ENCODE measurements at places on chromosomes 1 and 21.

DNA sequence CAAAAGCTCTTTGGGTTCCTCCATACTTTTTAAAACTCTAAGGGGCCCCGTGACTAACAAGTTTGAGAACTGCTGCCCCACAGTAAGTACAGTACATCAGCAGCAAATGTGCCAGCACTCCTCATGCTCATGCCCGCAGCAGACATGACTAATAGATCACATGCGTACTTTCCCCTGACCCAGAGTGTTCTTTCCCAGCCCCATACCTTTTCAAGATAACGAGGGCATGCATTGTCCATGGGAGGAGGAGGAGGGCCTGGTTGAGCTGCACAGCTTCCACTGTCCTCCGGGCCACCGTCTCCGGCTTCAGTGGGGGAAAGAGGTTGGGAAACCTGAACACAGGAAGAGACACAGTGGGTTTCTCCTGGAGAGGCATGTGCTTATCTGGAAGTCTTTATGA lies 45.5 kb downstream of the DHRS3 start:
- no peak for DNase-seq

- DNase-seq = peak; percentile 61
These were observed 2.2 kb upstream of the TESK2 start for GRCh38 chr1:45493116-45493697.

DNA sequence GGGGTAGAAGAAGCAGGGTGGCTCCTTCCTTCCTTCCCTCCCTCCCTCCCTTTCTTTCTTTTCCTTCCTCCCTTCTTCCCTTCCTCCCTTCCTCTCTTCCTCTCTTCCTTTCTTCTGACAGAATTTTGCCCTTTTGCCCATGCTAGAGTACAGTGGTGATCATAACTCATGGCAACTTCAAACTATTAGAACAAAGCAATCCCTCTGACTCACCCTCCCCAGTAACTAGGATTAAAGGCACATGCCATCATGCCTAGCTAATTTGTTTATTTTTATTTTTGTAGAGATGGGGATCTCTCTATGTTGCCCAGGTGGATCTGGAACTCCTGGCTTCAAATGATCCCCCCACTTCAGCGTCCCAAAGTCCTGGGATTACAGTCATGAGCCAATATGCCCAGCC lies 10.0 kb upstream of the RPE65 start:
- DNase-seq = no peak

- no peak for DNase-seq
These were observed 81.1 kb upstream of the GREM2 start for GRCh38 chr1:240693036-240693435.

DNA sequence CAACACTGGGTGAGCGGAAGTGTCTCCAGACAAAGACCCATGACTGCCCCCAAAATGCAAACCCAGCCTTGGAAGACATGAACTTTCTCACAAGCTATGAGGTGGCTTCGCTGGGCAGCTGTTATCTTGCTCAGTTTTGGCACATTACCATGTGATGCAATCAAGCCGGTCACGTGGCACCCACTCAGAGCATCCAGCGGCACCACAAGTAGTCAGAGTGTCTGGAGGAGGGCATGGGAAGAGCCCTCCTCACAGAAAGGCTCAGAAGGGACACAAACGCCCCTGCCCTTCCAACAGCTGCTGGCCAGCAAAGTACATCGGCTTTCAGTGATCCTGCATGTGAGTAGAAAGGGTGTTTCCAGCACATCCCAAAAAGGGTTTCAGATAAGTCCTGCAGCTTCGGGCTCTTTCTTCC lies 145.5 kb upstream of the IRF2BP2 start:
- DNase-seq = no peak

DNA sequence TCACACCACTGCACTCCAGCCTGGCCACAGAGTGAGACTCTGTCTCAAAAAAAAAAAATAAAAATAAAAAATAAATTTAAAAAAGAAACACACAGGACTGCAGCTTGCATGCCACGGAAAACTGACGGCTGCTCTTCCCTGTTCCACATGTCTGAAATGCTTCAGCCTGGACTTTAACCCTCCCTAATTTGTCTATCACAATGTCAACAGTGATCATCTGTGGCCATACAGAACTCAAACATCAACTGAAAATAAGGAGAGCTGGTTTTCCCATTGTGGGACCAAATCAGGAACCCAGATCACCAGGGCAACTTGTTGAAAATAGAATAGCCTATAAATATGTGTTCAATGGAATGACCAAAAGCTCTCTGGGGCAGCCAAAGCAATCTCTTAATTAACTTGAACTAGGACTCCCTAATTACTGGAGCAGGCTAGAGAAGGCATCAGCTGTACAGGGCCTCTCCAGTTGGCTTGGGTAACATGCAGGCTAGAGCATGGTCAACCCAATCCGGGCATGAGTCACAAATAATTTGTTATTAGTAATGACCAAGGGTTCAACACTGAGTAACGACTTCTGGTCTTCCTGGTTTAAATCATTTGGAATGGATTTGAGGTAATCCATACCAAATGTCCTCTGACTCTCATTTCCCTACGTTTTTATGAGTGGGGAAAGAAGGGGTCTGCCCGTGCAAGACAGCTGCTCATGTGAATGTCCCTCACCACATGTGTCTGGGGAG lies 62.7 kb upstream of the KAZN start:
- DNase-seq = no peak

- no peak for DNase-seq
These were observed 1078.1 kb upstream of the ADGRL2 start for GRCh38 chr1:80722611-80723010.

DNA sequence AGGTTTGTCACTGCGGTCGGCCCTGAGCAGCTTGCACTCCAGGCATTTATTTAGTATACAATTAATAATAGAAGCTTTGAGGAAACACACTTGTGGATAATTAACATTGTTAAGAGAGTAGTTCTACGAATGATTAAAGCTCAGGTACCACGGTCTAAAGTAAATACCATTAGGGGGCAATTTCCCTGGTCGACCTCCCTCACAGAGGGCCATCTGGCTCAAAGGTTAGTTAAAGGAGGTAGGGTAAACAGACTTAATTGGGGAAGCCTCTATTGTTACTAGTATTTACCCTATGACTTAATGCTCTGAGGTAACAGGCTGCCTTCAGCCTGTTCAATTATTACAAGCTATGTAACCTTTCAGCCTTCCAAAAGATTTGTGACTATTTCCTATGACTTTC lies 122.3 kb upstream of the SLC44A3 start:
- DNase-seq = no peak

- no peak for DNase-seq
These were observed 50.4 kb downstream of the PGBD5 start for GRCh38 chr1:230375780-230376179.

GRCh38 chr1:112034277-112034676 lies 44.8 kb upstream of the KCND3 start:
- DNase-seq = no peak

DNA sequence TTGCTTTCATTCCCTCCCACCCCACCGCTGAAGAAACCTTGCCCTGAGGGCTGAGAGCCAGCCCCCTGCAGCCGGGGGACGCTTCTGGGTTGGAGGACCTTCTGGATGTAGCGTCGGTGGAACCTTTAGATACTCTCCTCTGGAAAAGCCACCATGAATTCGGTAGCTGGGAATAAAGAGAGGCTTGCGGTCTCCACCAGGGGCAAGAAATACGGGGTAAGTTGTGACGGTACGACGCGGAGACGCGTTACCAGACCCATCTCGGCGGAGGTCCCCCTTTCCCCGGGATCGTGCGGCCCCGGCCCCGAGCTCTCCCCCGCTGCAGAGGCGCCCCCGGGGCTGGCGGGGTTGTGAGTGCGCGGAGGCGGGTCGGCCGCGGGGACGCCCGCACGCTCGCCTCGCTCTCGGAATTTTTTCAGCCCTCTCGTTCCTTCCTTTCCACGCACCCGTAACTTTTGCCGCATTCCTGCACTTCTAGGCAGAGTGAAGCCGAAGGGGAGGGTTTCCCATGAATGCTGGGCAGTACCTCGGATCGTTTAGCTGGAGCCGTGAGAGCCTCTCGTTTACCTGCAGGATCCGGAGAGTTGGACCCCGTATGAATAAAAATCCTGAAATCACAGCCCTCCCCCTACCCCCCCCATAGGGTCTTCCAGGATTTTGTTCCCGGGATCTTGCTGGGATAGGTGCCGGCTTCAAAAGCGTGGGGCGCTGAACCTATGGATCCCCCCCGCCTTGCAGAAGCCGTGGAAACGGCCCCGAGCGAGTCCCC lies 671 bp downstream of the KIF26B start:
- DNase-seq = peak; percentile 43

DNA sequence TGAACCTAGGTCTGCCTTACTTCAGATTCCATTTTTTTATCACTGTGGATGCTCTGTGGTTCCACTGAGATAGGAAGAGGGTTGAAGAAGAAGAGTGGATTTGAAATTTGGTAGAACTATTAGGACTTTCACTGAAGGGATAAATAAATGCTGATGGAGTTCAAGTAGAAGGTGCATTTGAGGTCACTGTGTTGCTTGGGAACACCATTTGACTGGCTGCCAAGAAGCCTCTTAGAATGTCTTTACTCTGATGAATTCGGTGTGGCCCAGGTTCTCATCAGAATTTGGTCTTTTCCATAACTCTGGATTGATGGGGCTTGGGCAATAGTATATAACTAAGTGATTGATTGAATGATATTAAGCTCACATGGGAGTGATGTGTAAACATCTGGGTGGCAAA lies 11.9 kb downstream of the XPR1 start:
- no peak for DNase-seq

DNA sequence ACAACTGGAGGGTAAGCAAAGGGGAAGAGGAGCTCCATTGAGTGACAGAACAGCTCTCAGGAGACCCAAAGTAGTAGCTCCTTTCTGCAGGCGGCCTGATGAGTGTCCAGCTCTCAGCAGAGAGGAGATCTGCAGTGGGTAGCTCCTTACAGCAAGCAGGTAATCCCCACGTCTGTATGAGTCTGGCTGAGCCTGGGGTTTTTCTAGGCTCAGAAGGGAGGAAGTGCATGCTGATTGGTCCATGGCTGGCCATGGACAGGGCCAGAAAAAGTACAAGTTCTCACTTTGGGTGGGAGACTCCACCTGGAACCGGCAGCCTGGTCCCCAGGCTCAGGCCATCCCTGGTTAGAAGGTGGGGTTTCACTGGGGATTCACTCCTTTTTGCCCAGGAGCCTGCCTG lies 50.9 kb upstream of the SCYL3 start:
- no peak for DNase-seq

GRCh38 chr1:244234009-244234643 lies 183.0 kb downstream of the ZBTB18 start:
- no peak for DNase-seq

- DNase-seq = no peak
These were observed 45.4 kb downstream of the ILDR2 start for GRCh38 chr1:166929911-166930310.

- DNase-seq = no peak
These were observed 188.4 kb downstream of the BACH1 start for GRCh38 chr21:29487154-29487553.

DNA sequence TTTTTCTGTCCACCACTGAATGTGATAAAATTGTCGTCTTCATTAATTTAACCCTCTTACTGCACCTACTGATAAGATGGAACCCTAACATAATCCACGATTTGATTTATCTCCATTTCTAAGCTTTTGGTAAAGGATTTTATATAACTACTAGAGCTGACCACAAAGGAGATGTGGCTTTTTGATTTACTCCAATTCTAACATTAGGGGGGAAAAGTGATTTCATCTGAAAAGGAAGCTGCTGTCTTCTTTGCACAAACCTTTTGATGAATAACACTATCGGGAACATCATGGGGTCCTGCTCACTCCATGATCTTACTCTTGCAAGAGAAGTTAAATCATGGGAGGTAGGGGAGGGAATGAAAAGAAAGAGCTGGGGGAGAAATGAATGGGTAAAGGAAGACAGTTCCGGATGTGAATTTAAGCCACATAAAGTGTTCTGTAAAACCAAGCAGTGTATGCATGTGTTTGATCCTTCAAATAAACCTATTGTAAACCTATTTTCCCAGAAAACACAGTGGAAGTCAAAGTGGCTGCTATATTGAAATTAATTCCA lies 161.8 kb downstream of the GABPA start:
- DNase-seq = no peak

DNA sequence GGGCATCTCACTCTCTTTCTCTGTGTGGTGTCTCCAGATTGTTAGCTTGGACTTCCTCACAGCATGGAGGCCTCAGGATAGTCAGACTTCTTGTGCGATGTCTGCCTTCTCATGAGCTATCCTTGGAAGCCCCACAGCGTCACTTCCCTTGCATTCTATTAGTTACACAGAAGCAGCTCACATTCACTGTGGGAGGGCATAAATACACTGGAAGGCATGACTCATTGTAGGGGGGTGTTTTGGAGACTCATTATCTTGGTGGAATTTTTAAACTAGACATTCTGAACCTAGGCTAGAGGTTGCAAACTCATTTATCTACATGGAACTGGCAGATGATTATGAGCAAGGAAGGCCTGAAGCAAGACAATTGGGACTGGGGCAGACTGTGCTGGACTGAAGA lies 21.4 kb upstream of the FASLG start:
- DNase-seq = no peak

- DNase-seq = no peak
These were observed 292.8 kb downstream of the DISC1 start for GRCh38 chr1:231919239-231919885.

- no peak for DNase-seq
These were observed 9.2 kb downstream of the C1orf21 start for GRCh38 chr1:184395937-184396480.

GRCh38 chr1:183634429-183635065 lies 1.0 kb downstream of the ARPC5 start:
- DNase-seq = no peak

DNA sequence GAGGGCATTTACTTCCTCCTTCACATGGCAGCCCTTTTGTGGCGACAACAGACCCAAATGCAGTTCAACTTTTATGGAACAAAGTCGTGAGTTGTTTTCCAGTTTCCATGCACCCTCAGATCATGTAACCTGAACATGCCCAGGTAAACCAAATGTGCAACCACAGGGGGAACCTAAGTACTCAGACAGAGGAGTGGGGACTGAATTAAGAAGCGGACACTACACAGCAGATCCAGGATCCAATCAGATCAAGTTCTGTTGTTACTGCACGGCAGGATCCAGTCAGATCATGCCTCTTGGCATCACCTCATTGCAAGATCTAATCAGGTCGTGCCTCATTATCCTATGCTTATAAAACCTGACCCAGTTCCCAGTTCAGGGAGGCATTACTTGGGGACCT lies 115.7 kb downstream of the MATN1 start:
- no peak for DNase-seq

- peak; percentile 61 for DNase-seq
These were observed at the start of gene ADGRB2 for GRCh38 chr1:31764312-31765040. ADGRB2 (minus strand) TSS chr1:31764340; CDS start chr1:31757221, 7,119 bp downstream.

DNA sequence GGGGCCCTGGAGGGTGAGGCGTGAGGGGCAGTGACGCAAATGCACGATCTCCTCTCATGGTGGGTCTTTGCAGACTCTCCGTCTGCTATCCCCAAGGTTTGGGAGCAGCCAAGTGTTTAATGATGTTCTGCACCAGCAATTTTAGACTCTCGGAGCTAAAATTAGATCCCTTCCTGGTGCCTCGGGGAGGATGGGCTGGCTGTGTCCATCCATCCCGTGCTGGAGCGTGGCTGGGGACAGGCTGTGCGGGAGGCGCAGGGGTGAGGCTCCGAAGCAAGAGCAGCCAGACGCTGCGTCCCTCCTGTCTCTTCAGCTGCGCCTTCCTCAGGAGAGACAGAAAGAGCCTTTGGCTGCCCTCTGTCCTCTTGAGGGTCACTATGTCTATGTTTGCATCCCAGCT lies 387.6 kb downstream of the CAMTA1 start:
- no peak for DNase-seq

Data from GM13976 (cell line).